Amygdala (tissue), 56 donors: ENCODE measurements at places on chromosomes 6 and 20.

- DNase-seq: peak; percentile 22
These were observed 54.9 kb downstream of the TAF4 start for GRCh38 chr20:62010551-62011402.

DNA sequence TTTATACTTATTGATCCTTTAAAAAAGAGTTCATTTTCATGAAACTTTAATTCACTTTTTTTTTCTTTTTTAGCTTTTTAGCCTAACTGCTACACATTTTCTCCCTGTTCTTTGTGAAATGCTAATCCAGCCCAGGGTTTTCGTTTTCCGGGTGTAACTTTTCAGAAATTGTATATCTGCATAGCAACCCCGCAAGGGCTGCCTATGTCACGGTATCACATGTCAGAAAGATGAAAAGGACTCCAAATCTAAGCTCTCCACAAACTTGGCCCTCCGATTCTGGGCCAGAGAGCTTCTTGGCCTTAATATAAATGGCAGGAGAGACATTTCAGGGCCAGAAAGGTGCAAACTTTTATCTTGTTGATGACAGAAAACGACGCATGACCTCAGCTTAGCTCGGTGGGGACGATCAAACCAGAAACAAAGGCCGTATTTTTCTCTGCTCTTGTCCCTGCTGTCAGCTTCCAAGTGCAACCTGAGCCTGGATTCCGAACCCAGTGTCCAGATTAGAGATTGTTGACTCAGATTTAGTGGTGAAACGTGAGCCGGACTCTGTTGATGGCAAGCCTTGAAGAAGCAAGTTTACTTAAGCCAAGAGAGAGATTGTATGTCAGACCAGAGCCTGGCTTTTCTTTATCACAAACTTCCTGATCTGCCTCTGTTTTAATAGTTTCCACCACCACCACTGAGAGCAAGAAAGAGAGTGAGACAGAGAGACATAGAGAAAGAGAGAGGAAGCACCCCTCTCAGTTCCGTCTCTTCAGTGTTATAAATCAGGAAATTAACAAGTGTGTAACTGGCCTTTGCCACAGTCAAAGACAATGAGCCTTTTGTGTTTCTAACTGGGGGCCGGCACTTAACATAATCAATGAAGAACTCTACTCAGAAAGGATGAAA, 157.8 kb downstream of the SCML4 start:
- DNase-seq: no peak

DNA sequence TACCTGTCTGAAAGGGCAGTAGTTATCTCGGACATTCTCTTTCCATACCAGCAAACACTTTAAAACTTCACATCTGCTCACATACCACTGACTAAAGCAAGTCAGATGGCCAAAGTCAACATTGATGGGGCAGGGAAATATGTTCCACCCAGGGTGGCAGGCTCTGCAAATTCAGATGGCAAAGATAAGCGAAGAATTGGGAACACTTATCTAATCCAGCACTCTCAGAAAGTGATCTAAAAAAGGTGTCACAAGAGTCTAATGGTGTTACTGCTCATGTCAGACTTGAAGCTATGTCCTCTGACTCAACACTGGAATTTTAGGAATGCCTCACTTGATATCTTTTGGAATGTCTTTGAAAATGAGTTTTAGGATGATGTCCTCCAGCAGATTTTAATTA, 1086.2 kb downstream of the KIF16B start:
- no peak for DNase-seq

- no peak for DNase-seq
These were observed 45.0 kb downstream of the SLC23A2 start for GRCh38 chr20:4956200-4956810.

DNA sequence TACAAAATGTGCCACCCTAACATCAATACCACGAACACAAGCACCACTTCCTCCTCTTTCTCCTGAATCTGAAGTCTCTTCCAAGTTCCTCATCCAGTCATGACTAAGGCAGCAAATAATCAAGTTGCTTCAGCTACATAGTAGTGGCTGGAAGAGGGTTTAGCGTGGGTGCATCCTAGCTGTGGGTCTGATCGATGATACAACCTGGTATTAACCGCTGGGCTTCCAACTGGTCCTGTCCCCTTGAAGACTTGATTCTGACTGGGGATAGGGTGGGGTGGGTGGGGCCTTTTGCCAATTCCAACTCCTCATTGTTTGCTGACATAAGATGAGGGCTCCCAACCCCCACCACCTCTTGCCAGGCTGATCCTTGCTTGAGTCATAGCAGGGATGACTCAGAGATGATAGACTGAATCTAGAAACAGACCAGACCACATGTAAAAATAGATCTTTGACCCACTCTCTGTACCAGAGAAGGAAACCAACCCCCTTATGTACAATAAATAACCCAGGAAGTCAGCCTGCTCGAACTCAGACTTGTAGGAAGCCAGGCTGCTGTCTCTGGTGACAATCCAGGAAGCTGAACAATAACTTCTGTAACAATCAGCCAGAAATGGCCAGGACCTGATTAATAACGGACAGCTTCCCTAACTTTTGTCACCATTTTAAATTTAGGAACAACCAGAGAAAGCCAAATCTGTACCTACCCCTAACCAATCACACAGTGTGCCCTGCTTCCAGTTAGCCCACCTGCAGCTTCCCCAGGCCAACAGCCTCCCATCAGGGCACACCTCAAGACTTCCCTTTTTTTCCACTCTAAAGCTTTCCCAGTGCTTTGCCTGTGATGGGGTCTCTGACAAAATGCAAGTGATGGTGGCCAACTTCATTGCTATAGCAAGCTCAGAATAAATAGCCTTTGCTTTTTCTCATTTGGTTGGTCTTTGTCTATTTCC, 68.9 kb upstream of the FAM184A start:
- DNase-seq: peak; percentile 52

- no peak for DNase-seq
These were observed 154.5 kb downstream of the MOXD1 start for GRCh38 chr6:132246632-132247270.

DNA sequence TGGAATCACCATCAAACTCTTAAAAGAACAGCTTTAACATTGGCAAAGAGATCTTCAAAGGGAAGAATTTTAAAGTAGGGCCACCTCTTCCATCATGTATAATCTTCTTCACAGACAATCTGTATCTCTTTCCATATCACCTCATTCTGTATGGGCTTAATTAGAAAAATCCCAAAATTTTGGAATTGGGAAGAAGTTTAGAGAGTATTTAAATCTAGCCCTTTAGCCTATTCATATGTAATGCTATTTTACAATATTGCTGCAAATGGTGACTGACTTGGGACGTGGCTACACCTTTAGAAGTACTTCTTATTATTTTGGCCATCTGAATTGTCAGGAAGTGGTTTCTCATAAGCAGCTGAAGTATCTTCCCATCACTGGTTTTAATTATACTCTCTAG, 474.3 kb downstream of the RFPL4B start:
- no peak for DNase-seq

GRCh38 chr6:132491303-132491702, 21.6 kb downstream of the STX7 start:
- no peak for DNase-seq

DNA sequence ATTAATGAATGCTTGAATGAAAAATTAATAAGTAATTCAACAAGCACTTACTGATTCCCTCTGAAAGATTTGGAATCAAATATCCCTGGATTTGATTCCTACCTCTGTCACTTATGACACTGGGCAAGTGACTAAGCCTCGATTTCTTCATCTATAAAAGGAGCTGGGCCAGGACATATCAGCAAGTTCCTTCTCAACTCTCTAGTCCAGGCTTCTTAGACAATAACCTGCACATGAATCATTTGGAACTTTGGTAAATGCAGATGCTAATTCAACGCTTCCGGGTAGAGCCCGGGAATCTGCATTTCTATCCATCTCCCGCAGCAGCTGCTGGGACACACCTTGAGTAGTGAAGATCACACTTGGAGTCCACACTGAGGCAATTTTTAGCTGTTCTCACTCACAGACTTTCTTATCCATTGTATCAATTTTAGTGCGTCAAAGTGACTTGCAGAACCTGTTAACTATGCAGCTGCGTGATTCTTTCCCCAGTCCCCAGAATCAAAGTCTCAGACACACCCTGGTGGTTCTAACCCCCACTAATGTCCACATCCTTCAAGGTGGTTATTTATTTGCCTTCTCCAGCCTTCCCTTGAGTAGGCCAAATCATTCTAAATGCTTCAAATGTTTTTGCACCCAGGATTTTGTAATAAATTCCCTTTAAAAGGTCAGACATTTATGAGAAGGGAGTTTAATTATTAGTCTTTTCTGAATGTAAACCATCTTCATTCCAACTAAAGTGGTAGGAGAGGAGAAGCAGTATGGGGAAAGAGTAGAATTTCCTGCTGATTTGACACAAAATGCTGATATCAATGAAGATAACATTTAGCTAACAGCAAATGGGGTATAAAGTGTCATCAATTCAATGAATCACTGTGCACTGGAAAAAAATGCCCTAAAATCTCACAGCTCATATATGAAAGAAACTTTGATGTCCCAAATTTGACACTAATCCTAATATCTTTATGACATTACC, 26.0 kb upstream of the CCND3 start:
- no peak for DNase-seq

GRCh38 chr6:151808371-151809241, 1.1 kb downstream of the ESR1 start:
- no peak for DNase-seq

DNA sequence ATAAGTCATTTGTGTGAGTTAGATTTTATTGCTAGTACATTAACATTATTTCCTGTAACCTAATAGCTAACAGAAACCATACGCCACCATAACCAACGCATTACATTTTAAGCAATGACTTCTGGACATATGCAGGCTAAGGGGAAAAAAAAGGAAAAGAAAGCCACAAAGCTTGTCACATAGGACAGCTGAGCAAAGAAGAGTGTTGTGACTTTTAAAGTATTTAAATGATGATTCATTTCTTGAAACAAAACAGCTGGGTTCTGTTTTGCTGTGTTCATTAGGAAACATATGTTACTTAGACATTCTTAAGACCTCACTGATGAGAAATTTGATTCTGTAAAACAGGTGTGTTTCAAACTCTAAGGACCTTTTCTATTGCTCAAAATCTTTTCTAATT, 171.4 kb downstream of the COL9A1 start:
- no peak for DNase-seq

GRCh38 chr20:36645998-36646397, at the start of gene SLA2:
Gene SLA2, minus strand, starts transcription at chr20:36646196. Its CDS starts 4,861 bp downstream, at chr20:36641335.
- no peak for DNase-seq

- no peak for DNase-seq
These were observed 82.7 kb downstream of the JAG1 start for GRCh38 chr20:10590950-10591671.

- DNase-seq: no peak
These were observed 22.6 kb downstream of the B4GALT5 start for GRCh38 chr20:49690899-49691620.

GRCh38 chr20:53940360-53940702, 130.1 kb downstream of the BCAS1 start:
- DNase-seq: no peak

DNA sequence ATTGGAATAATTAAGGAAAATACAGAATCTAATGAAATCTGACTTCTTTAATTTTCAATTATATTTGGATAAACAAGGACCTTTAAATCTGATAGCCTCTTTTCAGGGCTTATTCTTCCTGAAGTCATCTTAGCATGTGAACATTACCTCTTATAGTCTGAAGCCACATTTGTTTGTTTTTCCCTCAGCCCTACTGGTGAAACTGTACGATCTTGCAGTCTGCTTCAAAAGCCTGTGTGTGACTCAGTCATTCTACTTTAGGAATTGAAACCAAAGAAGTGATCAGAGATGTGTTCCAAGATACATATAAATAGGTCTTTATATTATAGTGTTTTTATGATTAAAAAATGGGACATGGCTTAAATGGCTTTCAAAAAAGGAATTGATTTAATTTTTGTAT, 67.5 kb downstream of the MACROD2 start:
- no peak for DNase-seq

- DNase-seq: no peak
These were observed 190.2 kb upstream of the SNX9 start for GRCh38 chr6:157632821-157633220.

DNA sequence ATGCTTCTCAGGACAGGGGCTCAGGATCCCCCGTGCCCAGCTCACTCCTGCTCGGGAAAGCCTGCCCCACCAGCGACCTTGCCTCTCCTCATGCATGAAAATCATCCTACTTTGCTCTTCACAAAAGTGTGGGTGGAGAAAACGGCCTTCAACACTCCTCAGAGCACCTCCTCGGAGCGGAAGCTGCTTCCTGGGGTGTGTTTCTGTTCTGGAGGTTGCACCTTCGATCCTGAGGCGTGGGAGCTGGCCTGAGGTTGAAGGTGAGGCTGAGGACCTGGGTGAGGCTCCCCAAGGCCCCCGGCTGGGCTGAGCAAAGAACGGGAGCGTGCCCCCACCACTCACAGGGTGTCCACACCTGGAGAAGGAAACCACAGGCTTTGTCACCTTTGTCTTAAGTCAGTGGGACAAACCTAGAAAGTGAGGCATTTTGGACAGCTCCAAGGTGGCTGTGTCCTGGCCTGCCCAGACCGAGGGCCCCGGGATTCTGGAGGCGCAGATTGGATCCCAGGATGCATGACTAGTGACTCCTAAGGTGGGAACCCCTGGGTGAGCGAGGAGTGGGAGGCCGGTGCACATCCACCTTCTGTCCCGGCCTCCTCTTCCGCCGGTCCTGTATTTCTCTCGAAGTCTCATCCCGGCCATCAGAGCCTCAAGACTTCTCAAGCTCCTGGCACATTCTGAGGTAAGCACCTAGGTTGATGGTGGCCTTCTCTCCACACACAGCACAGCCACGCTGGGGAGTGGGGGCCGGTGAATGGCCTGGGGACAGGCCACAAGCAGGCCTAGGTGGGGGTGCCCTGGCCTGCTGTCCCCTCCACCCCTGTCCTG, 104.7 kb downstream of the TMEM242 start:
- DNase-seq: no peak

DNA sequence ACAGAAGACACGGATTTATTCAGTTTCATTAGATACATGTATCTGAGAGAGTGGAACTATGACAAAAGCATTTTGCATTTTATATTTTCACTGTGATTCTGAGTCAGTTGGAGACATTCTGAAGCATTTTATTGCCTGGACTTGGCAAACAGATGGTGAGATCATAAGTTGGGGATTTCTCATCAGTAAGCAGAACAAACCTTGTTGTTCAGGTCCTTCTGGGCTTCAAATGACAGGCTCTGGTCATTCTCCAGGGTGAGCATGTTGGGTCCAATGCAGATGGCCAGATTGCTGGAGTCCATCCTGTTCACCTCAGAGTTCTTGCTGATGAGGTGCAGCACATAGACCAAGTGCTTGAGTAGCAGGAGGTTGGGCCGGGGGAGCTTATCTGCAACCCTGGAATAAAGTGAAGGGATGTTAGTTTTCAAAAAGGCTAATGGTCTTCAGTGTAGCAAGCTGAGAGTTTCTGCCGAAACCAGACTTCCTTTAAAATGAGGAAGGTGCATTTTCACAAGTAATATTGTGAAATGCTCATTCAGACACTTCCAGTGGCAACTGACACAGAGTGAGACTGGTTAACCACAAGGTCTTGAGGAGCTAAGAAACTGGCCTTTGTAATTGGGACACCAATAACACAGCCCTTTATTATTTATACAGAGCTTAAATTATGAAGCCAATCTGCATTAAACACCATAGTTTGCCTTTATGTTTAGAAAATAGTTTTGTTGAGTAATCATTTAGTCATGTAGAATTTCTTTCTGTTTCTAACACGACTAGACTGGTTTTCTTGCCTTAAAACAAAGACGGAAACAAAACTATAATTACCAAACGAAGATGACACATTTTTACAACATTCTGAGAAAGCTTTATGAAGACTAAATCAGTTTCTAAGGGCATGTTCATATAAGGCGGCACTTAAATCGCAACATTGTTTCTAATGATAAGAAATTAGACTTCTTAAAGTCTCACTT, 5.6 kb downstream of the TAGAP start:
- DNase-seq: no peak

- no peak for DNase-seq
These were observed 6.4 kb downstream of the FBXO30 start for GRCh38 chr6:145808239-145808638.

- no peak for DNase-seq
These were observed 264.1 kb upstream of the RIN2 start for GRCh38 chr20:19493794-19494495.
